ENCODE measurements at places on chromosomes 5 and 9. TPM values are rescaled to one million over a fixed set of nuclear protein-coding genes. Genes with fewer than 3 reads are reported as not detected.
A peak's percentile ranks its signal among the peaks of the same experiment; 100 is the strongest.

The CLTB gene
- 80.4 TPM for total RNA-seq

The ACTBL2 gene
- total RNA-seq = 6.7 TPM

- no peak for DNase-seq
Observed at GRCh38 chr9:68720656-68721313, 15.7 kb downstream of the PIP5K1B start.

- peak; percentile 43 for DNase-seq
Observed at GRCh38 chr5:120055858-120056257, 408.2 kb upstream of the PRR16 start.

GRCh38 chr5:145220481-145220880 is 614.7 kb downstream of the PRELID2 start:
- no peak for DNase-seq

- no peak for DNase-seq
Observed at GRCh38 chr9:112725961-112726360, 8.0 kb upstream of the INIP start.
